Amniotic stem cell (primary cell): ENCODE measurements at places on chromosomes 3 and 15.
A peak's percentile ranks its signal among the peaks of the same experiment; 100 is the strongest.

DNA sequence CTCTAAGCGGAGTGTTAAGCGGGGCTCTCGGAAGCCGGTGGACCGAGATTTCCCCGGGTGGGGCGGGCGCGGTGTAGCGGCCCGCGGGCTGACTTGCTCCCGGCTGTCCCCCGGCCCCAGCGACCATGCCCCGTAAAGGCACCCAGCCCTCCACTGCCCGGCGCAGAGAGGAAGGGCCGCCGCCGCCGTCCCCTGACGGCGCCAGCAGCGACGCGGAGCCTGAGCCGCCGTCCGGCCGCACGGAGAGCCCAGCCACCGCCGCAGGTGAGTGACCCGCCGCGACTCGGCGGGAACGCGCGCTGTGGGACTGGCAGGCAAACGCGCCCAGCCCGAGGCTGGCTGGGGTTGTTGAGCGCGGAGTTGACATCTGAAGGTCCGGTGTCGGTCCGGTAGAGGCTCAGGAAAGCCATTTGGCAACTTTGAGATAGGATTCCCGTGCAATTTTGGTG is 1.3 kb downstream of the SMC4 start:
- no peak for DNase-seq

GRCh38 chr15:64681424-64682024 is 93.9 kb downstream of the RBPMS2 start:
- DNase-seq = no peak

- DNase-seq = no peak
Observed at GRCh38 chr3:51945031-51945840, 3.1 kb downstream of the PARP3 start.

DNA sequence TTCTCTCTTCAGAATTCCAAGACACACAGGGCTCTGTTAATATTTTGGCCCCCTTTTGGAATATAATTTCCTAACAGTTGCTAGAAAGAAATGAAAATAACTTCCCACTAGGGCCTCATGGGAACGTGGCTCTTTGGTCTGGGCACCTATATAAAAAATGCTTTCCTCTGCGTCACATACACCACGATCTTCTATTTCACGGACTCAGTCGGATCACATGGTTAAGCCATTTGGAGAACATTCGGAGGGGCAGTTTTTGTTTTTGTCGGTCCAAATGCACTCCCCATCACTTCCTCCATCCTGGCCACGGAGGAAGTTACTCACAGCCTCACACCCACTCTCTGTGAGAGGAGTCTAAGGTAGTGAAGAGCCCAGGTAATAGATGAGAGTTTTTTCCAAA is 21.0 kb downstream of the TMEM44 start:
- no peak for DNase-seq

DNA sequence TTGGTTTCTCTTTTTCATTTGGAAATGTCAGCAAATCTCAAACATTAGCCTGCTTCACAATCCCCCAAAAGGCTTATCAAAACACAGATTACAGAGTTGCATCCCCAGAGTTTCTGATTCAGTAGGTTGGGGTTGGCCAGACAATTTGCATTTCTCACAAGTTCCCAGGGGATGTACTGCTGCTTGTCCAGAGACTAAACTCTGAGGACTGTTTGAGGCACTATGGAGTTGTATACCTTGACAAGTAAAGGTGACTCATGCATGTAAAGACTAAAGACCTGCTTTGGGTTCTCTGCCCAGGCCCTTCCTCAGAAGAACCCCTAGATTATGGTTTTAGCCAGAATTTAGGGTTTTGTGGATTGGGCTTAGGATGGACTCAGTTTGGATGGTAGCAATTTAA is 151.1 kb upstream of the ARHGEF26 start:
- no peak for DNase-seq

- DNase-seq = no peak
Observed at GRCh38 chr3:105504440-105504951, 137.8 kb downstream of the ALCAM start.

GRCh38 chr15:69424748-69425413 is 10.7 kb downstream of the KIF23 start:
- DNase-seq = no peak

DNA sequence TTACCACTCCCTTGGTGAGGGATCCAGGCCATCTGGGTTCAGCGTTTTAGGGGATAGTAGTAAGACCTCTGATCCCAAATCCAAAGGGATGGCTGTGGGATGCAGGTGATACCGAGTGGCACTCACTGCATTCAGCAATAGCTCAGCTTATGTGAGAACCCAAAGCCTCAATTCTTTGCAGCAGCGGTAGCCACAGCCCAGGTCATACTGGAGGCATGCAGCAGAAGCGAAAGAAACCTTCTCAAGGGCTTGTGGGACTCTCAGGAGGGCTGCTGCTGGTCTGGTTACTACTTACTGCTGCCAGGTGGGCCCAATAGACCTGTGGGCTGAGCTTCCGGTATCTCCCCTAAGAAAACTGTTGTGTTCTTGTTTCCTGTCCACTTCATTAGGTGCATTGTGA is 38.0 kb downstream of the CHCHD6 start:
- no peak for DNase-seq

DNA sequence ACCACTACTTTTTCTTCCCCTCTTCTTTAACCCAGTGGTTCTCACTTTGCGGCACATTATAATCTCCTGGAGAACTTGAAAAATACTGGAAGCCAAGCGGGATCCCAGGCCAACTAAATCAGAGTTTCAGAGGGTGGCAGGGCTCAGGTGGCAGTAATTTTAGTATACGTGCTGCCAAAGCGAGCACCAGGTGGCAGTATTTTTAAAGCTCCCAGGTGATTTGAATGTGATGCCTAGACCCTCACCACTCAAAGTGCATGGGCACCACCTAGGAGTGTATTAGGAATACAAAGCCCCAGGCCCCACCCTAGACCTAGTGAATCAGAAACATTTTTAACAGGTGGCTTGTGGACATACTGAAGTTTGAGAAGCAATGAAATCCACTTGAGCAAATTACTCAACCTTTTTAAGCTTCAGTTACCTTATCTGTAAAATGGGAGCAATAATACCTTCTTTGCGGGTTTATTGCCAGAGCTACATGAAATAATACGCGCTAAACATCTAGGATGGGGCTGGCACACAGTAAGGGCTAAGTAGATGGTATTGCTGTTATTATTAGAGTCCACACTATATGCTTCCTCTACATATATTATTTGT is 8.3 kb downstream of the B3GALNT1 start:
- no peak for DNase-seq

DNA sequence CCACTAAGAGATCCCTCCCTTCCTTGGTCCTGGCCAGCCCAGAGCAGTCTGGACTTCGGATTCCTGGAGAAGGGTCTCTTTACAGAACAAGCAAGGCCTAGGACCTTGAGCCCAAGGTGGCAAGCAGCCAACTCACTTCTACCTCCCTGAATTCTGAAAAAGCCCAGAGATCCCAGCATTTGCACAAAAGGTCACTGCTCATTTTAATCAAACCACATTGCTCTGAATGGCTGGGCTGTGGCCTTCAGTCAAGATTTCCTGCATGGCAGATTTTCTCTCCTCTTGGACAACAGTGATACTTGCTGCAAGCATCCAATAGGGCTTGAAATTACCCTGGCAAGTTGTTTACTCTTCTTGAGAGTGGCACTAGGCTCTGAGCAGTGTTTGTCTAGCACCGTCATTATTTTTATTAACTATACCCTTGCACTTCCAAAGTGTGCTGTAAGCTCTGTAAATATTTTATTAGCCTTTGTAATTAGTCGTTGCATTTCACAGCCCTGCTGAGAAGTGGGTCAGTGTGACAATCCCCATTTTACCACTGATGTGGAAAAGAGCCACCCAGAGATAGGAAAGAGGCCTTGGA is 274.7 kb upstream of the CTNNB1 start:
- no peak for DNase-seq

DNA sequence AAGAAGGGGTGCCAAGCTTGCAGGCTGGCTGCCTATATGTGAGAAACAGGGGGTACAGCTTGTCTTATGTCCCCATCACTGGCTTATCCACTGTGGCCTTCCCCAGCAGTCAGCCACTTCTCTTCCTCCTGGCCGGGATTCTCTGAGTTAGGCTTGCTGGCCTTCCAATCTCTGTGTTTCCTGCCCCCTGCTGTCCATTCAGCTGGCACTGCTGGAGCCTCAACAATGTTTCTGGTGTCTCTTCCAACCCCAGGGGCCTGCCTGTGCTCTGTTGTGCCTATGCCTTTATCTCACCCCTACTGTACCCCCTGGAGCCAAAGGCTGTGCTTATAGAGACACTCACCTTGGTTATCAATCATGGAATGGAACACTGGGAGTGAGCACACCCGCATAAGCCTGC is 36.5 kb downstream of the ANAPC13 start:
- no peak for DNase-seq

- DNase-seq = no peak
Observed at GRCh38 chr15:30830961-30831360, 72.8 kb upstream of the FAN1 start.

- DNase-seq = no peak
Observed at GRCh38 chr3:62142331-62143085, 230.8 kb downstream of the FEZF2 start.

DNA sequence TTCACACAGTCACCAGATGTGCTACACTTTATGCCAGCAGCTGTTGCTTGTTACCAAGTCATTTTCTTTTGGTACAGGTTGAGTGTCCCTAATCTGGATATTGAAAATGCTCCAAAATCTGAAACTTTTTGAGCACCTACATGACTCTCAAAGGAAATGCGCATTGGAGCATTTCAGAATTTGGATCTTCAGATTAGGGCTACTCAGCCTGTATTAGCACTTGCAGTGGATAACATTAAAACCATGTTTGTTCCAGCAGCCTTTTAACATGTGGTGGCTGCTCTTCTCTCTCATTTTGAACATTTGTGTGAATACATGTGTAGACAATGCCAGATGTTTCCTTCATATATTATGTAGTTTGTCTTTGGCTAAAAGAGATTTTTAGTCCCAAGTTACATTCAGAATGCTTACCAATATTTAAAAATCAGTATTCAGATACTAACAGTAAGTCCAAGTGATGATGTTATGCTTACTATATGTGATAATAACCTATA is 230.9 kb upstream of the UBE2E1 start:
- DNase-seq = no peak

GRCh38 chr3:78725703-78726246 is 1042.0 kb downstream of the ROBO1 start:
- no peak for DNase-seq

- DNase-seq = no peak
Observed at GRCh38 chr3:131735116-131735515, 232.3 kb upstream of the MRPL3 start.

GRCh38 chr3:128665362-128666021 is 14.9 kb upstream of the RPN1 start:
- DNase-seq = no peak

DNA sequence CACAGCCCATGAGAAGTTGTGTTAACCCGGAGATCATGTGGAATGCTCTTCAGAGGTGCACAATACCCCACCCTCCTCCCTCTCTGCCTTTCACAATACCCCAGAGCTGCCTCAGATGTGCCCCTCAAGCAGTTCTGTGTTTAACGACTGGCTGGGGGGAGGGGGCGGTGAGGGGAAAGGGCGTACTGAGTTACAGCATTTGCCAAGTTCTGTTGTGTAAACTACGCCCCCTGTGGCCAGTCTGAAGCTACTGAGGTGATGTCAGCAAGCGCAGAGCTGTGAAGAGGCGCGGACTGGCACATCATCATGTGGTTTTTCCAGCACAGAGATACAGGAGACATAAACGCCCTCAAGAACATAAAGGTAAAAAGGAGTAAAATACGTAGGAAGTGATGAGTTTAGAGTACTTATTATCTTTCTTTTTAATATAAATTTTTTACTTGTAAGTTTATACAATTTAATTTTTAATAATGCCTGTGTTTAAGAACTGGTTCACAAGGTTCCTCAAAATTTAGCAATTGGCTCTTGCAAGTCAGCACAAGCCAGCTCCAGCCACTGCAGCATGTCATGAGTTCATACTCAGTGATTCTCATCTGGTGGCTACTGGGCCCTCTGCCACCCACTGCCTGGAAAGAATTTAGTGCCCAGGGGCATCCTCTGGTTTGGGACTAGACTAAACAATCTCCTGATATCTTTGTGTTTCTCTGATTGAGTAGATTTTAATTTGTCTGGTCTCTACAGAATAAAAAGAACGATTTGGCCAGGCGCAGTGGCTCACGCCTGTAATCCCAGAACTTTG is 1.7 kb downstream of the EPB42 start:
- DNase-seq = no peak

- no peak for DNase-seq
Observed at GRCh38 chr3:41106691-41107090, 92.6 kb upstream of the CTNNB1 start.

- DNase-seq = no peak
Observed at GRCh38 chr3:56927855-56928254, 126.1 kb upstream of the ARHGEF3 start.

DNA sequence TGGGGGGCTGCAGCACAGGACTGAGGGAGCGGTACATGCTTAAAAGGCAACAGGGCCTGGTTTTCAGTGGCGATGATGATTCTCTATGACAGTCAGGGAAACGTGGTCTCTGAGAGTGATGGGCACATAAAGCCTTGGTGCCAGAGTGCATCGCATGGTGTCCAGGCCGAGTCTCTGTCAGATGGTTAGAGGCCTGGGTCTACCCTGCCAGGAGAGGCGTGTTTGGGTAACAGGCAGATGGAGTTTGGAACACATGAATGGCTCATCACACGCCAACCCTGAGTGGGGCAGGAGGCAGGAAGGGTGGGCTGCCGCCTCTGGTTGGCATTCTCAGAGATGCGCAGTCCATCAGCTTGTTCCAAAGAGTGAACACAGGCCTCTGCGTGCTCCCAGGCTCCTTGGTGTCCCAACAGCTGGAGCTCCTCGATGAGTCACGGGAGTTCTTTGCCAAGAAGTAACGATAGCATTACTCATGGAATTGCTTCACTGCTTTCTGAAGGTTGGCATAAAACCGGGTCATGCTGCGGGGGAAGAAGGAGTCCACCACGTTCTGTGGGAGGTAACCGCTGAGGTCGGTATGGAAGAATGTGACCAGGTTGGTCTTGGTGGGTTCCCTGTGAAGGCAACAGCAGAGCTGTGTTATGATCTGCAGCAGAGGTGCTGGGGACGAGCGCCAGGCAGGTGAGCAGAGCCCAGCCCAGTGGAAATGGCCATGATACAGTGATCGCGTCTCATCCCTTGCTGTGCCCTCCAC is 11.0 kb downstream of the STARD5 start:
- DNase-seq = peak; percentile 98

- no peak for DNase-seq
Observed at GRCh38 chr3:171328419-171329082, 131.7 kb downstream of the TNIK start.

- DNase-seq = no peak
Observed at GRCh38 chr3:22115581-22115980, 364.6 kb upstream of the ZNF385D start.

GRCh38 chr3:64008017-64008416 is 15.3 kb downstream of the PSMD6 start:
- DNase-seq = no peak

DNA sequence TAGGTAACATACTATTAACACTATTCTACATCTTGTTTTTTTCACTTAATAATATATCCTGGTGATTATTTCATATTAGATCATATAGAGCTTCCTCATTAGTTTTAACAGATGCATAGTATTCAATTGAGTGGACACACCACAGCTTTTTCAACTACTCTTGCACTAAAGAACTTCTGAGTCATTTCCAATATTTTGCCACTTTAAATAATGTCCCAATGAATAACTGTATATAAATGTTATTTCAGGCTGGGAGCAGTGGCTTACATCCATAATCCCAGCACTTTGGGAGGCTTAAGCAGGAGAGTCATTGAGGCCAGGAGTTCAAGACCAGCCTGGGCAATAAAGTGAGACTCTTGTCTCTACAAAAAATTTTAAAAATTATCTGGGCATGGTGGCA is 26.9 kb downstream of the MAP1A start:
- DNase-seq = no peak

GRCh38 chr3:61015408-61015807 is 235.8 kb downstream of the FHIT start:
- no peak for DNase-seq
